ENCODE measurements at places on chromosomes 3 and 15.

DNA sequence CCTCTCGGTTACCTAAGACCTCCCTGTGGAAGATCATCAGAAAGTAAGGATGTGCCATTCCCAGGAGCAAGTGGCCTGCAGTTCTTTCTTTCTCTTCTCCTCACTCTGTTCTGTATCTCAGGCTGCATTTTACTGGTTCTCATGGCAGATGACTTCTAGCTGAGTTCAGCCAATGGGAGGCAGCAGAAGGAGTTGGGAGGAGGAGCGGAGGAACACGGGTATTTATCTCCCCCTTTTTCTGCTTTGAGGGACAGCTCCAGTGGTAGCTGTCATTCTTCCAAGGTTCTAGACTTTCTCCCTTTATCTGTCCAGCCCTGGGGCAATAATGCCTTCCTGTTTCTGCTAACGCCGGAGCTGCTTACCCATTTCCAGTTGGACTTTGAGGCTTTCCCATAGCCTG is 339.9 kb downstream of the NR2F2 start:
- no peak for DNase-seq

DNA sequence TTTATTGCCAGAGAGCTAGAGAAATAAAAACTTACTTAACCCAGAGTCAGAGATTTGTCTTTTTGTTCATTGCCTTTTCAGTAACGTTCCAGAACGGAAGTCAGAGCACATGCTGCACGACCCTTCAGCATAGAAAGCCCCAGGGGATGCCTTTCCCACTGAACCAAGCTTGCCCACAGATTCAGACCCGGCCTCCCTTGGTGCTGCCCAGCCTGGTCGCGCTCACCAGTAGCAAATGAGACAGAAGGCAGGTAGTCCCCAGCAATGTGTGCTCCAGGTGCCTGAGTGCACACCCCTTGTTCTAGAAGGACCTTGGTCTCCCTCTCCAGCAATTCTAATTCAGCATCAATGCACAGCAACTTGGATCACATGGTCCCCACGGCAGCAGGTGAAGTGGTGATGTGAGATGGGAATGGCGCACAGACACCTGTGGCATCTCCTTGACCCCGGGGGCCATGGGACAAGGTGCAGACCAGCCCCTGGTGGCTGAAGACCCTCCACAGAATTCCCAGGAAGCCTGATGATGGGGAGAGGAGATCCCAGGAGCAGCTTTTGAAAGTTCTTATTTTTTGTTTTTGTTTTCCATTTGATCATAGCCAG is 91.8 kb upstream of the IQSEC1 start:
- no peak for DNase-seq

- no peak for DNase-seq
Measured at GRCh38 chr3:99545941-99546580, 92.3 kb upstream of the COL8A1 start.

- DNase-seq: no peak
Measured at GRCh38 chr3:45066109-45066801, 40.2 kb downstream of the CLEC3B start.

GRCh38 chr3:176208915-176209314 is 988.4 kb downstream of the TBL1XR1 start:
- DNase-seq: no peak

DNA sequence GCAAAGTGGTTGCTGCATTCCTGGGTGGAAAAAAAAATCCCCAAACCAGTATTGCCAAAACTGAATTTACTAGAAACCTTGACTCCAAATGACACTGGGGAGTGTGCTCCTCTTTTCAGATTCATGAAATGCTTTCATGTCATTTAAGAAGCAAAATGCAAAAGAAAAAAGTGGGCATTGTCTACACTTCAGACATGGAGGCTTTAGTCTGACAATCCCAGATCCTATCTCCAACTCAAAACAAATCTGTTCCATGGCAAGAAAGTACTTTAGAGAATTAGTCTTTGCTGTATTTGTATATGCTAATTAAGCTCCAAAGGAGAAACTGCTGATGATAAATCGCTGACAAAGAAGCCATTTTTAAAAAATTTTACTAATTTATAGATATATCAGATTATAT is 366.7 kb downstream of the MAGI1 start:
- no peak for DNase-seq

DNA sequence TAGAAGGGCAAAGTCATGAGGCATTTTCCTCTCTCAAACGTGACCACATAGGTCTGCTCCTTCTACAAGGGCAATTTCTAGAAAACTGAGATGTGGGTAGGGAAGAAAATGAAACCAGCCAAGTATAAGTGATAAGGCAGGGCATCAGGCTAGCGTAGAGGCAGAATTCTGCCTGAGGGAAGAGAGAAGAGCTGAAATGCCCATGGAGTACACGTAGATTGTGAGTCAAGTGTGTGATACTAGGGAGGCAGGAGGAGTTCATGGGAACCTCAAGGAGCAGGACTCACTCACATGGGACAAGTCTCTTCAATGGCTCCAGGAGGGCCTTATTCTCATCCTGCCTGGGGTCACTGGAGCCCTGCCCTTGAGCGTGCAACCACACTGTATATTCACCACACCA is 34.9 kb upstream of the PPP4R2 start:
- DNase-seq: no peak

DNA sequence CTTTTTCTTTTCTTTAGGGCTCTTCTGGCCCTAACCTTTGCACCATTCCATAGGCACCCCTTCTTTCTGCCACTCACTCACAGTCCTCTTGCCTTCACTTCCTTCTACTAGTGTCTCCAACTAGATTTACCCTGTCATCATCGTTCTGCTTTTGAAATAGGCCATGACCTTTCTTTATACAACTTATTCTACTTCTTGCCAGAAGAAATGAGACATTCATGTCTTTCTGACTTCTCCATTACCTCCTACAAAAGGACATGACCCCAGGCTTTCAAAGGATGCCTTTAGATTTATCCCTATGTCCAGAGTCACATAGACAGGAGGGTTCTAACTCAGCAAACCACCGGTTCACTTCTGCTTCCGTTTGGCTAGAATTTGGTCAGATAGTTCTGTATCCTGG is 336.4 kb upstream of the LRRFIP2 start:
- DNase-seq: no peak

- no peak for DNase-seq
Measured at GRCh38 chr3:189237526-189237925, 65.8 kb downstream of the TPRG1 start.

GRCh38 chr3:123409443-123410148 is 39.3 kb downstream of the ADCY5 start:
- DNase-seq: no peak

DNA sequence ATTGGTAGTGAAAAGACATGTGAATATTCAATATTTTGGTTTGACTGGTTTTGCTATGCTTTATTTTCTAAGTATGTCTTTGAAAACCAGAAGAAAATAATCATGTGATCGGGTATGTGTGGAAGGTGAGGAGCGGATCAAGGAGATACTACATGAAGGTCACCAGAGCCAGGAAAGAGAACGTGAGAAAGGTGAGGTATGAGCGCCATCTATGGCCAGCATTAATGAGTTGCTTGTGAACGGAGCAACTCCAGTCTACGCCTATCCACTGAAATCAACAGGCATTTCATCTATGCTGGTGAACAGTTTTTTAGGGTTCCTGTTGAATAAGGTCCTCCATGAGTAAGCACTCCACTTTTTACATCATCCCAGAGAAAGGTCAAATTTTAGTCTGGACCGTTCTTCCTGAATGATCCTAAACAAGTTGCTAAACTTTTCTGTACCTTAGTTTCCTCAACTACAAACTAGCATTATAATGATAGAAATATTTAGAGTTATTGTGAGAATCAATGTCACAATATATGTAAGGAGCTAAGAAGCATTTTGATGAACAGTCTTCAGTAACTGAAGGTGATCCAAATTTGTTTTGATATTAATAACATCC is 1435.2 kb upstream of the CADM2 start:
- DNase-seq: peak; percentile 30

DNA sequence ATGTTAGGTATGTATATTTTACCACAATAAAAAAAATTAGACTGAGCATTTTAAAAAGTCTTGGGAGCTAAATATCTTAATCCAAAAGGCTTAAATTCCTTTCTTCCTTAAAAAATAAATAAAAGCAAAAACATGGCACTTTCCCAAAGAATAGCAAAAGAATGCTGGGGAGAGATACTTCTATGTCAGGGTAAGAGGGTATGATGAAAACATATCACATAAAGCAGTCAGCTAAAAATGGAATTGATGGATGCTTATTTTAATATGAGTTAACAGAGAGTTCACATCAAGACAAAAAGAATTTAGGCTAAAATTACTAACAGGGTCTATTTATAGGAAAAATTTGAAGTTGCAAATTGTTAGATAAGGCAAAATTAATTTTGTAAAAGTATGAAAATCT is 141.0 kb downstream of the MYLK start:
- no peak for DNase-seq

- DNase-seq: no peak
Measured at GRCh38 chr3:166743481-166744134, 636.5 kb downstream of the ZBBX start.

- no peak for DNase-seq
Measured at GRCh38 chr15:78399091-78399490, 38.9 kb upstream of the IREB2 start.
